ENCODE measurements at places on chromosomes 2 and 18.
A peak's percentile ranks its signal among the peaks of the same experiment; 100 is the strongest.

- peak; percentile 88 for DNase-seq
Measured at GRCh38 chr2:95159690-95160449, at the start of gene ZNF514. Gene ZNF514 (minus strand): TSS chr2:95159848. CDS start chr2:95153253, 6,595 bp downstream.

- DNase-seq: peak; percentile 64
Measured at GRCh38 chr2:109279243-109279860, 150.3 kb downstream of the SH3RF3 start.

- peak; percentile 68 for DNase-seq
Measured at GRCh38 chr2:27705851-27706622, 42.3 kb downstream of the SLC4A1AP start.

DNA sequence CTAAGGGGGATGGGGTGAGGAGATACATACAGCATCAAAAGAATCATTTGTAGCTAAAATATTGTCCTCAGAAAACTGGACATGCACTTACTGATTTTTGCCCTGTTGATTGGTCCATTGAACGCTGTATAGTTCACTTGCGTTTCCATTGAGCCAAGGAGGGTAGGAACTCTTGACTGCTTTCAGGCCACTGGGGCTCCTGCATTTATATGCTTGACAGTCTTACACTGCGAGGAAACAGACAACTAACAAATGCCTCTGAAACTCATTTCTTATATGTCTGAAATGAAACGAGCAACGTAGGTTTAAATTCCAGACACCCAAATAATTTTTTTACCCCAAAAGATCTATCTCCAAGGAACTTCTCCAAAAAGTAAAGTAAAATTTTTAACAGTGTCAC lies 42.1 kb downstream of the ARL5A start:
- DNase-seq: no peak

- no peak for DNase-seq
Measured at GRCh38 chr2:69958480-69958879, 3.0 kb downstream of the ASPRV1 start.

DNA sequence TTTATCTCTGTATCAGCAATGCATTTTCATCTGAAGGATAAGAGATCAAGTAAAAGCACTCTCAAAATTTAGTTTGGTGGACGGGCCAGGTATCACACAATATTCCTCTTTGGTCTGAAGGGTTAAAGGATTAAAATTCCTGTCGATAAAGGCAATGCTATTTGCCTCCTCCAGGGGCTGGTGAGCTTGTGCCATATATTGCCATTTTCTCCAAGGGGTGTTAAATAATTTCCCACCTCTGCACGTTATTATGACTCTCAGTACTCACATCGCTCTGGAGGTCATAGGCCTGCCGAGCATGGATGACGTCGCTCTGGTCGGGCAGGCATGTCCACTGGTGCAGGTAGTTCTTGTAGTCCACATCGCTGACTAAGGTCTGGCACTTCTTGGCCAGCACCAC lies 94.2 kb downstream of the NEB start:
- DNase-seq: no peak

GRCh38 chr2:63903003-63903402 lies 61.3 kb downstream of the UGP2 start:
- DNase-seq: no peak

DNA sequence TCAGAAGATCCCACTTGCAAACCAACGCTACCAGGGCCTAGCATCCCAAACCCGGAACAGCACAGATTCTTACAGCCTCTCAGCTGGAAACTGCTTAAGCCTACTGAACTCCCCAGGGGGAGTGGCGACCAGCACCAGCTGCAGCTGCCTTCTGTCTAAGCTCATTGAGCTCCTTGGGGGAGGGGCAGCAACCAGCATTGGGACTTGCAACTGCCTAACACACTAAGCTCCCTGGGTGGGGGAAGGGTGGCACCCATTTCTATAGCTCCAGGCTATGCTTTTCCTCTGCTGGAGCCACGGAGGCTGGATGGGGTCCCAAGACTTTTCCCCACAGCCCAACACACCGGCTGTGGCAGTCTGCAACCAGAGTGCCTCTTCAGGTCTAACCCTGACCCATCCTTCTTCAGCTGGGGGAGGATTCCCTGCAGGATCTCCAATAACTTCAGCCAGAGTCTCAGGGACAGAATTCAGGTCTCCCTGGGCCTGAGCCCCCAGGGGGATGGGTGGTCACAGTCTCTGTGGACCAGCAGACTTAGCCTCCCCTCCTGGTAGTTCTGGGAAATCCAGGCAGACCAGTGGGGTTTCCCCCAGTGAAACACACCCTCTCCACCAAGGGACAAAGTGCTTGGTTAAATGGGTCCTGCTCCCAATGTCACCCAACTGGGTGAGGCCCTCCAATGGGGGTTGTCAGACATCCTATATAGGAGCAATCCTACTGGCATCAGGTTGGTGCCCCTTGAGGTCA lies 45.9 kb upstream of the ITGA4 start:
- DNase-seq: peak; percentile 78

DNA sequence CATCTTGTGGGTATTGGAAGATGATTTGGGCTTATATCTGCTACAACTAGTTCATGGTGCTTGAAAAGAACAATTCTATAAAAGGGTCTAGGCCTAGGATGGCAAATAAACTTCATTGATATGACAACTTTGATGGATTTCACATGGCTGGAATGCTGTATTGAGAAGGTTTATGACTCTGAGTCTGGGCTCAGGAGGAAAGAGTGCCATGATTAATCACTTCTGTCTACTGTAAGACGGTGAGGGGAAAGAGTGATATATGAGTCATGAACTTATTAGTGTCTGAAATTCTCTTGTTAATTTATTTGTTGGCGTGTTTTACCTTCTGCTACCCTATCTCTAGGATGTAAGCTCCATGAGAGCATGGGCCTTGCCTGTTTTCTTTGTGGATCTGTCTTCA lies 17.0 kb upstream of the ADCYAP1 start:
- DNase-seq: no peak

- DNase-seq: no peak
Measured at GRCh38 chr2:102129951-102130646, 12.4 kb upstream of the IL1R1 start.

- no peak for DNase-seq
Measured at GRCh38 chr18:5529471-5529870, 14.3 kb downstream of the EPB41L3 start.

GRCh38 chr2:24832073-24832461 lies 38.8 kb downstream of the CENPO start:
- DNase-seq: peak; percentile 76

- no peak for DNase-seq
Measured at GRCh38 chr2:98280376-98281102, 65.7 kb upstream of the CNGA3 start.

DNA sequence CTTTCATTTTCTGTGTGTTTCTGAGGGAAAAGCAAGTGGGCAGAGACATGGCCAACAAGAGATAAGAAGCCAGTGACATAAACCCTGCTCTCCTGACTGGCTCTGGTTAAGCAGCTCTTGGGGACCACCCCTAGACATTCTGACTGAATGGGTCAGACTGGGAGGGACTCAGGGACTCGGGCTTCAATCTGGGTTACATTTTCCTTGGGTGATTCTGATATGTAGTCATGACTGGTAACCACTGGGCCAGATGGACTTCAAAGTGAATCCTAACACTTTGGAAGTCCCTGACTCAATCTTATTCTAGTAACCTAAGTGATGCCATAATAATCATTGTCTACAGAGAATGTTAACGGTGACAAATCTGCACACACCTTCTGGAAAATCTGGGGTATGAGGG lies 397.8 kb downstream of the NBAS start:
- no peak for DNase-seq

DNA sequence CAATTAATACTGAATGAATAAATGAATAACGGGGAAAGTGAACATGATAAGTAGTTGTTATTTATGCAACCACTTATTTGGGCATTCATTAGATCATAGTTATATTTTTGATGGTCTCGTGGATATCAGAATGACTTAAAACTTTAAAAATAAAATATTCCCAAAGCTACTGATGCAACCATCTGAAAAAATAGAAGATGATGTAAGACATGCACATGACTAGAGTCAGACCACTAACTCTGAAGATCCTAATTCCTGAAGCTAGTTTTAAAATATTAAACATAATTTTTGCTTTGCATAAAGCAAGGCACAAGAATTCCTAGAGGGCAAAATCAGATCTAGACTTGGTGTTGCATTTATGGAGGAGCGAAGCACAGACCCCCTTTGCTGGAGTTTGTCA lies 616.1 kb downstream of the IRS1 start:
- no peak for DNase-seq

DNA sequence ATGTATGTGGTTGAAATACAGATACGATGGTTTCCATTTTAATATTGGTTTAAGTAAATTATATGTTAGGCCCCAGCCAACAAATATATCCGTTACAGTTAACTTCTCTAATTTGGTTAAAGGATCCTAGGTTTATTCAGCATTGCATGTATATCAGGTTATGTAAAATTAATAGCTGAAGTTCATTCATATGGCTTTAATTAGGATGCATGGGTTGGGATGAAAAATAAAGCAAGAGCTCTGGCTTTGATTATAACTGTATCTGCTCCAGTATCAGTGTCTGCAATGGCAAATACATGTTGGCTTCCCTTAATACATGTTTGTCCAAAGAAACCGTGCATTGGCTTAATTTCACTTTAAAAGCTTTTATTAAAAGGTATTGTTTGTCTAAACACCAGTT lies 435.7 kb upstream of the SETBP1 start:
- DNase-seq: peak; percentile 43

GRCh38 chr2:64861452-64862397 lies 127.5 kb upstream of the SLC1A4 start:
- DNase-seq: no peak

- no peak for DNase-seq
Measured at GRCh38 chr18:3061581-3062312, 48.8 kb upstream of the LPIN2 start.

- no peak for DNase-seq
Measured at GRCh38 chr2:74131901-74132300, 15.8 kb downstream of the BOLA3 start.

- no peak for DNase-seq
Measured at GRCh38 chr2:98911376-98912154, 24.5 kb downstream of the CRACDL start.

DNA sequence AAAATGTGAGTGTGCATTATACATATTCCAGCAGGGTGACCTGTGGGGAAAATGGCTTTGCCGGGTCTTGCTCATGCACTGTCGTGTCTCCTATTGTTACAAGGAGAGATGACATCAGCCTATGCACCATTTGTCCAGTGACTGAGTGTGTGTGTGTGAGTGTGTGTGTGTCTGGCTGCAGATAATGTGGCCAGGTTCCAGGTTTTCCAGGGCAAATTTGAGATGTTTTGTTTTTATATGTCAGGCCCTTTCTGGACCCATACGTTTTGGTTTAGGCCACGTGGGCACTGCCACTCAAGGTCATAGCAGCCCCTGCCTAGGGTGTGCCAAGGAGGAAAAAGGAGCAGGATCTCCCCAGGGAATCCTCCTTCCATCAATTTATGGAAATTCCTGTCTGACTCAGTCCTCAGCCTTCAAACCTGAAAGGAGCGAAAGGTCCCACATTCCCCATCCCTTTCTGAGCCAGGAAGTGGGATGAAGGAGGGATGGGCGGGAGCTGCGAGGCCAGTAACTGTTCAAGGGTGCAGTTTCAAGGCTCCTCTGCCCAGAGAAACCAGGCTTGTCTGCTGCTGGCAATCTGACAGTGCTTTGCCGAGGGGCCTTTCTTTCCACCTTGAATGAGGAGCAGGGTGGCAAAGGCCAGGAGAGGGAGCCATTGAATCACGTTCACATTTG lies 93.0 kb upstream of the SMAD2 start:
- DNase-seq: peak; percentile 81

- DNase-seq: peak; percentile 56
Measured at GRCh38 chr2:225895126-225895525, 495.6 kb downstream of the NYAP2 start.

DNA sequence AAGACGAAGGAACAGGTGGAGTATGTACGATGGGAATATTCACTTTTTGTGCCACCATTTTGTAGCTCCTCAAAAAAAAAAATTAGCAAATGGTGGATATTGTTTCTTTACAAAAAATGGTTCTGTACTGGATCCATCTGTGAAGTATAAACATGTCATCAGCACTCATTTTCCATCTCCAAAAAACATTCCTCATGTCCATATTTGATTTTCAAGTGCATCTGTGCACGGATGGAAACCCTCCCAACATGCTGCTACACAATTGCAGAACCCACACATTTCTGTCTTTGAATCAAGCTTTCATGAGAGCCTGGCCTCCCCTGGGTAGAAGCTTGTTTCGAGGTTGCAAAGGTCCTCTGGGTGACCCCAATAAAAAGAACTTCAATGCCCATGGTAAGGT lies 59.6 kb upstream of the ZEB2 start:
- DNase-seq: no peak

GRCh38 chr2:229660951-229661350 lies 53.4 kb downstream of the DNER start:
- no peak for DNase-seq

DNA sequence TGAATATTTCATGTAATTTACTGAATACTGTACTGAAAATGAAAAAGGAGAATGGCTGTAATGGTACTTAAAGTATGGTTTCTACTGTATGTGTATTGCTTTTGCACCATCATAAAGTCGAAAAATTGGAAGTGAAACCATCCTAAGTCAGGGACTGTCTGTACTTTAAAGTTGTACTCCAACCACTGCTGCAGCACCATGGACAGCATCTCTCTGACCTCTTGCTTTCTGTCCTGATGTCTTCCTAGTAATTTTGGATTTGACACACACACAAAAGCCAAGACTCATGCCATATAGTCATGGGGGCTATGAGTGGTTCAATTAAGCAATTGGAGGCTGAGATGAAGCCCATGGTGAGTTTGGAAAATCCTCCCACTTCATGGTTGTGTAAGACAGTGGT lies 256.3 kb upstream of the PKDCC start:
- peak; percentile 82 for DNase-seq

DNA sequence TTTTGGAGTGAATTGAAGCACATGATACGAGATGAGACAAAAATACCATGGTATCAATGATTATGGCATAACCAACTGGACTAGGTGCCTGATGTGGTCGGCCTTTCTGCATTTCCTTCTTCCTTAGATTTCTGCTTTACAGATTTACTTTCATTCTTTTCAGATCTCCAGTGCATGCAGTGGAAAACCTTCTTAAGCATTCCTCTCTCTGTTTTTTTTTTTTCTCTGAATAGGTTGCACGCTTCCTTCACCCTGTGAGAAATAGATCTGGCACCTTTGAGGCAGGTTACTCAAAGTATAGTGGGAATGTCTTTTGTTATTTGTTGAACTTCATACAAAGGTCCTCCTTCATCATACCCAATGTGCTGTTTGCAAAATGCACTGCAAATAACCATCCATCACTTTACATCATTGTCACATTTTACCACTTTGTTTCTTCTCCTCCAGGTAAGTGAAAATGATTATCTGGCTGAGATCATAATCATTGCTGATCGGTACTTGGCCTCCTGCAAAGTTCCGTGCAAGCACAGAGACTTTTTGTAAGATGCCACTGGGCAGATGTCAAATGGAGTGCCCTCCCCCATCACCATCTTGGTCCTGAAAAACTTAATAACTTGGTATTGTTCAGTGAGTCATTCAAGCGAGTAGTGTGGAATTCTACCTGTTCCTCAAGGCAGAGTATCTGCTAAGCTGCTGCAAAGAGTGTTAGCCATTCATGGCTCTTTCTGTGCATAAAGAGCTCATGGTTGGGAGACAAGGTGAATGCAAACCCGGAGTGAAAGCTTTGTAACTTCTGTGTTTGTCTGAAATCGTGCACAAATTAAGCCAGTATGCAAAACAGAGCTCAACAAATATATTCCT lies 30.0 kb upstream of the KLHL14 start:
- no peak for DNase-seq

GRCh38 chr2:150144546-150145298 lies 342.7 kb downstream of the RND3 start:
- no peak for DNase-seq
